ENCODE measurements at places on chromosomes 2 and 18.

DNA sequence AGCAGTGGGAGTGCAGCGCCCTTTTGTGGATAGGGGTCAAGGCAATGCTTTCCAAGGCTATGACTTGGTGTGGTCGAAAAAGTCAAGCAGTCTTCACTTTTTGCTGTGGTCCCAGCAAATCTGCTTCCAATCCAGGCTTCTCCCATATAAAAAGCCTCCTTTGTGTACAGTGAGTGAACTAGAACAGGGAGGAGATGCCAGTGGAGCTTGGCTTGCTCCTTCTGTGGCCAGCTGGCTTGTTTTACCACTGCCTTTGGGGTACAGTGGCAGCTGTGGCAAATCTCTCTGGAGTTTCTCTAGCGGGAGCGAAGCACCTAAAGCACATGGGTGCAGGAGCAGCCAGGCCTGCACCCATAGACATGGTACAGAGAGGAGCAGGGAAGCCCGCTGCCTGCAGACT lies 103.5 kb downstream of the MSH2 start:
- DNase-seq = no peak

DNA sequence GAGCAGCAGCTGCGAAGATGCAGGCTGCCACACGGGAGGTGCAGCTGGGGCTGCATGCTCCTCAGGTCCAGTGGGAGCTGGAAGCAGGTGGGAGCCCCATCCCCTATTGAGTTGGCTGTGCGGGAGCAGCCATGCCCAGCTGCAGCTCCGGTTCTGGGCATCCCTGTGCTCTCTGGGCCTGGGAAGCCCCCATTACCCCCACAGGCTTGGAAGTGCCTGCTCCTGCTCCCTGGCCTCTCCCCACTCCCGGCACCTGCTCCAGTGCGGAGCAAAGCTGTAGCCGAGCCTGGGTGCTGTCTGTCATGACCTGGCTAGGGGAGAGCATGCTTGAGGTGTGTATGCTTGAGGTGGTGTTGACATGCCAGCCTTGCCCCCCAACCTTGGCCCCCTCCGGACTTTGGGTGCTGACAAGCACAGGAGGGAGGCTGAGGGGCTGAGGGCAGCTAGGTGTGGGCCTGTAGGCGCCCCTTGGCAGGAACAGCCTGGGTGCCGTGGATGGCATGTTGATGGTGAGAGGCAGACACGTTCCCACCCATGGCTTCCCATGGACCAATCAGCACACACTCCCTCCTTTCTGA lies 21.5 kb downstream of the ANKRD29 start:
- DNase-seq = no peak

DNA sequence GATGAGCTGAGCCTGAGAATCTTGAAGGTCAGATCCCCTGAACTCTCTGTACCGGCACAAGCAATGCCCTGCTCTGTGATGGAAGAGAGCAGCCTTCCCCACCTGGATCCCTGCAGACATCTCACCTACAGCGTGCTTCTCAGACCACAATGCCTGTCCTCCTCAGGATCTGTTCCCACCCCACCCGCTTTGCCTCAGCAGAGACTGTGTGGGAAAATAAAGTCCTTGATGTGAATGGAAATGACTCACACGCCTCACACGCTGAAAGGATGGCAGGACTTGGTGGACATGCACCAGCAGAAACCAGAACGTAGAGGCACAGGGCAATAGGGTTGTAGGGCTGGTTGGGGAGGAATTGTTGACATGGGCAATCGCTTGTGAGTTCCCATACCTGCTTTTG lies 117.9 kb upstream of the POU3F3 start:
- no peak for DNase-seq

GRCh38 chr2:17878281-17879136 lies at the start of gene KCNS3:
Gene KCNS3, plus strand, starts transcription at chr2:17878667. Its CDS starts 52,342 bp downstream, at chr2:17931009.
- no peak for DNase-seq

Data from NCI-H187 treated with DMSO at 0.1 percent for 48 hours (cell line).